ENCODE measurements at places on chromosomes 5 and 9. TPM values are rescaled to one million over a fixed set of nuclear protein-coding genes. Genes with fewer than 3 reads are reported as not detected.

Gene LCN12
- 2.3 TPM for total RNA-seq

Gene GFPT2
- total RNA-seq: not detected

DNA sequence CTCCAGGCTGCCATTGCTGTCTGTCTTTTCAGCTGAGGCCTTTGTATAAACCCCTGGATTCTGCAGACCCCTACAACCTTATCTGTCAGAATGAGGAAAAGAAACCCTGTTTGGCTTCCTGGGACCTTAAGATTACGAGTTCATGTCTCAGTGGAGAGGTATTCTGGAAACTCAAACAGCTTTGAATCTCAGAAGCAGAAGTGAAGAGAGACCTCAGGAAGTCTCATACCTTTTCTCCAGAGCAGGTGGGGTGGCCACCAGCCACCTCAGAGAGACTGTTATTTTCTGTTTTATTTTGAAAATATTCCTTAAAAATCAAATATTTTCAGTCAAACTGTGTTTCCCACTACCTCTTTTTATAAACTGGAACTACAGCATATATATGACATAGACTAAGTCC lies 457.5 kb downstream of the TMEM232 start:
- H3K4me3 ChIP-seq: no peak overlapping the region
- H3K4me1 ChIP-seq: peaks cover 2% of the 10 kb centered on the region
- no peaks in the 10 kb centered on the region for H3K36me3 ChIP-seq
- H3K27ac ChIP-seq: no peak overlapping the region
- H3K27me3 ChIP-seq: no peaks in the 10 kb centered on the region

- H3K27me3 ChIP-seq: peaks cover 63% of the 10 kb centered on the region
- H3K4me3 ChIP-seq: no peak overlapping the region
- H3K36me3 ChIP-seq: no peaks in the 10 kb centered on the region
- peak; percentile 80 for DNase-seq
- H3K4me1 ChIP-seq: peaks cover 23% of the 10 kb centered on the region
Observed at GRCh38 chr5:159094745-159095144, 5.0 kb downstream of the EBF1 start.

- H3K4me1 ChIP-seq: no peaks in the 10 kb centered on the region
- DNase-seq: no peak
- H3K4me3 ChIP-seq: no peak overlapping the region
- H3K27me3 ChIP-seq: no peaks in the 10 kb centered on the region
Observed at GRCh38 chr9:15867988-15868387, 315.1 kb downstream of the CCDC171 start.

DNA sequence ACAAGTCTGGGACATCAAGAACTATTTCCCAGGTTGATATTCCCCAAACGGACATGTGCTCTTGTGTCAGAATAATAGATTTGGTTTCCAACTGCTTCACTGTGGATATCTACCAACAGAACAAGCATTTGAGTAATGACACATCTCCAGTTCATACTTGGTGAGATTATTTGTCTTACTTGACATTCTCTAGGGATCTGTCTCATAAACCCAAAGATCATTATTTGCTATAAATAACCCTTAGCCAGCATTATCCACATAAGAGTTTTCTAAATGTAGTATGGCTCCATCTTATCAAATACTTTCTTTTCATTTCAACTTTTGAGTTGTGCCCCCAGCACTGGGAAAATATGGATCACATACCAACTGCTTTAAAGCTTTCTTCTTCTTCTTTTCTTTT lies 1063.9 kb upstream of the CDH18 start:
- H3K4me3 ChIP-seq: no peak overlapping the region
- H3K27me3 ChIP-seq: no peaks in the 10 kb centered on the region
- no peak overlapping the region for H3K27ac ChIP-seq
- H3K36me3 ChIP-seq: no peaks in the 10 kb centered on the region

GRCh38 chr5:150133581-150134197 lies 22.0 kb downstream of the PDGFRB start:
- no peaks in the 10 kb centered on the region for H3K36me3 ChIP-seq
- no peak for DNase-seq
- H3K27ac ChIP-seq: no peak overlapping the region
- no peaks in the 10 kb centered on the region for H3K27me3 ChIP-seq

All from activated CD4-positive, alpha-beta T cell treated with anti-CD3 and anti-CD28 coated beads, Interleukin-2, amount 10 ng/mL, durations not matched to agents 24 days and 14 days (primary cell).